ENCODE measurements at places on chromosomes 2 and 18. TPM values are rescaled to one million over a fixed set of nuclear protein-coding genes. Genes with fewer than 3 reads are reported as not detected.

DNA sequence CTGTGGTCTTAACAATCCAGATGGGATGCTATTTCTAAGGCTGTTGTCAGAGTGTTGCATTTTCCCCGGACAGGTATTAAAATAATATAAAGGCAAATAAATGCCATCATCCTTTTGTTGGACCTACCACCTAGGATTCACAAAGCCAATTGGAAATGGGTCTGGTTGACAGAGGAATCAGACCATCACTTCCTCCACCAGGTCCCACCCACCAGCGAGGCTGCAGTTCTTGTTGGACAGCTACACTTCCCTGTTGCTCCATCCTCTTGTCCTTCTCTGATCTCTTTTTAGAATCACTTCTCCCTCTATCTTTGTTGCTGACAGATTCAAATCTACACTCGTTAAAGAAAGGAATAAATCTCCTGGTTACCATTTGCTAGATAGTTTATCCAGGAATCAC, 1.1 kb downstream of the TMEM169 start:
- DNase-seq = peak; percentile 13

GRCh38 chr2:164984428-164984827, 29.1 kb upstream of the SLC38A11 start:
- no peak for DNase-seq

- DNase-seq = no peak
These were observed 836 bp downstream of the DTNA start for GRCh38 chr18:34710934-34711333.

DNA sequence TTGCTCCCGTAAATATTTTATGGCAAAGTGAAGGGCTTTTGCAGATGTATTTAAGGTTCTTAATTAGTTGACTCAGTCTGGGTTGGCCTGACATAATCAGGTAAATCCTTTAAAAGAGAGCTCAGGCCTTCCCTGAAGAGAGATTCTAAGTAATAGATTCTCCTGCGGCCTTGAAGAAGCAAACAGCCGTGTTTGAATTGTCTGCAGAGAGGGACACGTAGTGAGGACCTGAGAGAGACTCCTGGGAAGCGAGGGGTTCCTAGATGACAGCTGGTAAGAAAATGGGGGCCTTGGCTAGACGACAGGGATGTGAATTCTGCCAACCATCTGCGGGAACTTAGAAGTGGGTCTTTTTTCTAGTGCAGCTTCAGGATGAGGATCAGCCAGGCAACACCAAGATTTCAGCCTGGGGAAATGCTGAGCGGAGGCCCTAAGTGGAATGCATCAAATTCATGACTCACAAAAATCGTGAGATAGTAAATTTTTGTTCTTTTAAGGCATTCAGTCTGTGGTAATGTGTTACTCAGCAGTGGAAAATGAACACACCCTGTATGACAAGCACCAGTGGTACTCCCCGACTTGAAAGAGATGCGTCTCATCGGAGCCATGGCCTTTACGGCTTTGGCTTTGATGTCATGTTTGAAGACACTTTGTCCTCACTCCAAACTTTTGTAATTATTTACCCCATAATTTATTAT, 62.1 kb upstream of the SMIM21 start:
- peak; percentile 93 for DNase-seq

- DNase-seq = no peak
These were observed 326.1 kb downstream of the RNF144A start for GRCh38 chr2:7243276-7243675.

DNA sequence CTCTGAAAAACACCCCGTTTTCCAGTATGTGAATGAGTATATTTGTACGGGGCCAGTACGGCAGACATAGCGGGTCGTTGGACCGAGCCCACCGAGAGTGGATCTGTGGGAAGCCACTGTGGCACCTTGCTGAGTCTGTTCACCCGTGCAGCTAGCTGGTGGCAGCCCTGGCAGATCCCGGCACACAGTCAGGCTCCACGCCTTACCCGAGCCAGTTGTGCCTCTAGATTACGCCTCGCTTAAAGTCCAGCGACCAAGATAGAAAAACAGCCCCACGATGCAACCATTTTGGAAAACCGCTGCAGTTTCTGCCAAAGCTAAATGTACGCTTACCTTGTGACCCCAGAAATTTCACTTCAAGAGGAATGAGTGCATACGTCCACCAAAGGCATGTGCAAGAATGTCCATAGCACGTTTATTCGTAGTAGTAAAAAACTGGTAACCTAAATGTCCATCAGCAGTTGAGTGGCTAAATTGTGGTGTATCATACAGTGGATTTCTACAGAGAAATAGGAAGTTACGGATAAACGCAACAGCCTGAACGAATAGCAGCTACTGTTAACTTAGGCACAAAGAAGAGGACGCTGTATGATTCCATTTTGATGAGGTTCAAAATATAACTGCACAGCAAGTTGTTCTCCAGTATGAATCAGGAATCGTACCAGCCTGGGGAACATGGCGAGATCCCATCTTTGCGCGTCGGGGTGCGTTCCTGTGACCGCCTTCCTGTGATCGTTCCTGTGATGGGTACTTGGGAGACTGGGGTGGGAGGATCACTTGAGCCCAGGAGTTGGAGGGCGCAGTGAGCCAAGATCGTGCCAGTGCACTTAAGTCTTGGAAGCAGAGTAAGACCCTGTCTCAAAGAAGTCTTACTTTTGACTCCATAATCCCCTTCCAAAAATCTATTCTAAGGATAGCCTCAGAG, 688 bp upstream of the WDR33 start:
- peak; percentile 9 for DNase-seq

DNA sequence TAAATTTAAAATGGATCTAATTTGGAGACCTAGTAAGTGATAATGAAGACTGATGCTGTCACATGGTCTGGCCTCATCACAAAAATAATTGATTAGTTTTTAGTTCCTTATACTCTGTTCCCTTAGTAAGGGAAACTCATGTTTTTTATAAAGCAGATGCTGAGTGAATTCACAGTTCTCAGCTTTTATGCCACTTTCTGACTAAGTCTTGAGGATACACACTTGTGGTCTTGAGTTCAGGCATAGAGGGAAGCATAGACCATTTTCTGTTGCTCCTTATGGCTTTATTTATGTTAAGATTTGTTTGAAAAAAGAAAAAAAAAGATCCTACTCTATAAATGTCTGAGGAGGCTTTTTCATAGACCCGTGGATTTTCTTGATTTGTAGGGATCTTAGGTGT, 91.1 kb downstream of the MAP4K4 start:
- no peak for DNase-seq

GRCh38 chr18:63257453-63257852, 62.1 kb downstream of the BCL2 start:
- no peak for DNase-seq

- DNase-seq = no peak
These were observed 48.2 kb upstream of the ALPP start for GRCh38 chr2:232330068-232330999.

- DNase-seq = no peak
These were observed 255.9 kb upstream of the ERBB4 start for GRCh38 chr2:212794471-212794870.

DNA sequence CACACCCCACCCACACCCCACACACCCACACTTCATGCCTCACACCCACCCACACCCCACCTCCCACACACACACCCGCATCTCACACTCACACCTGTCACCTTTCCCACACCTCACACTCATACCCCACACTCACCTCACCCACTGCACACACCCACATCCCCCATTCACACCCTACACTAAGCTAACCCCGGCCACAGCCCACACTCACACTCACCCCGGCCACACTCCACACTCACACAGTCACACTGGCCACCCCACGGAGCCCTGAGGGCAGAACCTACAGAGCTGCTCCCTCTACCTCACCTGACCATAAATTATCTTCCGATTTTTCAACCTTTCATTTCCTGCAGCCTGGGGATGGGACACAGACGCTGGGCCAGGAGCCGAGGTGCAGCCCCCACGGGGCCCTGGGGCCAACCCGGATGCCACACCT, 241.3 kb downstream of the HDAC4 start:
- DNase-seq = no peak

DNA sequence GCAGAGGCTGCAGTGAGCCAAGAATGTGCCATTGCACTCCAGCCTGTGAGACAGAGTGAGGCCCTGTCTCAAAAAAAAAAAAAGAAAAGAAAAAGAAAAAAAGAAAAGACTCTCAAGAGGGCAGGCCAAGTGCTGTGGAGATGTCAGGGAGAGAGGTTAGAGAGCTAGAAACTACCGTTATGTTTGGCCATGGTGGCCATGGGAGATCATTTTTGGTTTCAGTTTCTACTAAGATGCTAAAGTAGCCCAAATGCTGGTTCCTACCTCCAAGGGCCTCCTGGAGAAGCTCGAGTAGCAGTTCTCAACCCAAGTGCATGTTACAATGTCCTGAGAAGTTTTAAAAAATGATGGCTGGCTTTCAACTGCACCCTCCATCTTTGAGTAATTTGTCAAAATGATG, 47.4 kb upstream of the TCF4 start:
- no peak for DNase-seq

DNA sequence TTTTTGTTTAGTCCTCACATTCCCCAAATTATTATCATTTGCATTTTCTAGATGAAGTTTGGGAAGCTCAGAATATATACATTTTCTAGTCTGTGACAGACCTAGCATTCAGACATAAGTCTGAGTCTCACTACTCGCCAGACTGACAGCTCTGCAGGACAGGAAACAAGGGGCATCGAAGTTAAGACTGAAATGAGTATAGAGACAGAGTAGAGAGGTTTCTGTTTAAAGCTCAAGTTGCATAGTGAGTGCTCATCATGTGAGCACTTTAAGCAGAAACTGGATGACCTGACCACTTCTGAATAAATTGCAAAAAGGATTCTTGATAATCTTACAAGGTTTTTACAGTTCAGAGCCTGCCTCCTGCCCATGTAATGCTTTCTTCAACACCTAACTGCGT, 1.1 kb downstream of the HADHB start:
- peak; percentile 13 for DNase-seq

DNA sequence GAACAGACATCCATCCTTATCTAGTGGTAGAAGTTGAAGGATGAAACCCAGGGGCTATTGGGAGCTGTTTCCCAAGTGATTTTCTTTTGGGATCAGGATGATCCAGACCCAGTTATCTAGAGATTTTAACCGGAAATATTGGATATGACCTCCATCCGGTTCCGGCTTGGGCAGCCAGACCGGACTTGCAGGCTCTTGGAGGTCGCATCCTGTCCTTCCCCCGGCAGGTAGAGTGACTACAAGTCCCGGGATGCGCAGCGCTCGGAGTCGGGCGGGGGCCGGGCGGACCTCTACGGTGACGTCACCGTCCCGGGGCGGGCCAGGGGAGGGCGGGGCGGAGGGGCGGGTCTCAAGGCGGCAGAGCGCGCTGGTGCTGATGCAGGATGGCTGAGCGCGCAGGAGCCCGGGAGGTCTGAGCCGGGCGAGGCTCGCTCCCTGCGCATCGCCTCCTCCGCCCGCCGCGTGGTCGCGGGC, at the start of gene KIF5C:
TSS of gene KIF5C (plus strand) at position 360 of the 474 bp plus-strand sequence. CDS start 391 bp downstream, outside the sequence.
- peak; percentile 92 for DNase-seq

GRCh38 chr2:101704816-101705578, 7.5 kb downstream of the MAP4K4 start:
- DNase-seq = peak; percentile 27

DNA sequence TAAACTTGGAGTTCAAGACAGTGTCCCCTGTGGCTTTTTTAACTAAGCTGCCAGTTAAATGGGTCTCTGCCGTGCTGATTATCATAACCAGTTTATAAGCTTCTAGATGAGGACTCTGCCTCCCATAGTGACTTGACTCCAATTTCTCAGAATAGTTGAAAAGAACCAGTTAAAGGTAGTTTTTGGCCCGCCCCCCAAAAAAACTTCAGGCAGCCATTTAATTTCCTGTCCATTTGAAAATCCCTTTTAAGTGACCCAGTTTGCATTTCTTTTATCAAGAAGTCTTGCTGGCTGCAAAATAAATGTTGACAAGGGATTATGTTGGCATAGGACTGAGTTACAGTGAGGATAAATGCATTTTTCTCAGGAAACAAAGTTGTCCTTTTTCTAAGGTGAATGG, 2.3 kb downstream of the SLC20A1 start:
- DNase-seq = no peak

- no peak for DNase-seq
These were observed 60.9 kb upstream of the SALL3 start for GRCh38 chr18:78918707-78919106.

GRCh38 chr2:223967981-223968380, 10.7 kb downstream of the MRPL44 start:
- no peak for DNase-seq

DNA sequence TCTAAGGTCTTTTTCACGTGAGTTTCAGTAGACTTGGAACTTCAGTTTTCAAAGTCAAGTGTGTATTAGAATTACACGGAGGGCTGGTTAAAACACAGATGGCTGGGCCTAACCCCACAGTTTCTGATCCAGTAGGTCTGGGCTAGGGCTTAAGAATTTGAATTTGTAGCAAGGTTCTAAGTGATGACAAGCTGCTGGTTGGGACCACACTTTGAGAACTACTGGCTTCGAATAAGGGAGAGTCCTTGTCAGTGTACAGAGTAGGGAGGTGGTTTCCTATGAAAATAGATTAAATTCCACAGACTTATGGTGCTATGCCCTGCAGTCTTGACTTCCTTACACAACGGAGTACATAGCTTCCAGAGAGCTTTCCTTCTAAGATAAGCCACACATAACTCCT, 4.5 kb downstream of the RHOB start:
- no peak for DNase-seq

DNA sequence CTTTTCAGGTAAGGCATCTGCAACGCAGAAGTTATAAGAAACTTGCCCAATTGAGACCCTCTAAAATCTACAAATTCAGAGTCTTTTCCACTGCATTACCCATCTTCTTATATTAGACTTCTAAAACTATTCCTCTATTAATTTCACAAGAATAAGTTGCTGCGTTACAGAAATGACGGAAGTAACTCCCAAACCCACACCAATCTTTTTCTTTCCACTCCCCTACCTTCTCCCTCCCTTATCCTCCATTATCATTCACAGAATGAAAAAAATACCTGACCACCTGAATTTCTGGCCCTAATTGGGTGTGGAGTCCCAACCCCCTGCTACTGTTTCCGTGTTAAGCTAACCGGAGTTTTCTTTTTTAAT, 689 bp downstream of the RPRD1A start:
- no peak for DNase-seq

DNA sequence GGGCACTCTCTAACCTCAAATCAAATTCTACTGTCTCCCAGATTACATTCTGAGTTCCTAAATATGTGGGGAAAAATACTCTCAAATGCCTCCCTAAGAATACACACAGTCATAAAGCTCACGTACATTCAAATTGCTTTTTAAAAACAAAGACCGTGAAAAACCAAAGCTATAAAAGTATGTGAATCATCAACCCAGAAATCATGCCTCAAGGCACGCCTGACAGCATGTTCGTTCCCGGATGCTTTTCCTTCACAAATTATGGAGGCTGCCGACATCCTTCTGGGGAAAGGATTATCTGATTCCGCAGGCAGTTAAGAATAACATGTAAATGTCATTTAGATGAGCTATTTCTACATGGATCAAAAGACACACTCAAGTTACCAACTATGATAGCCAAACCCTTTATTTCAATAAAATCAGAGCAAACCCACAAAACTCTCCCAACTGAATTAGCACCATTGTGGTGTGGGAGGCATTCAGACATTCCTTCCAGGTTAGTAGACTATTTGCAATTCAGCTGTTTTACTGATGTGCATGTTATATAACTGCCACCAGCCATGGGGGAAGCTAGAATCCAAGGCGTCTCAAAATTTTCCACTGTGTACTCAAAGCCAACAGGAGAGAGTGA, 398.2 kb upstream of the TRIB2 start:
- no peak for DNase-seq

GRCh38 chr18:79071037-79071436, 1.8 kb downstream of the ATP9B start:
- DNase-seq = no peak

Gene CDCA7
- total RNA-seq = 24.2 TPM

Gene CSRNP3
- total RNA-seq = 13.8 TPM

Gene LRRTM4
- 15.4 TPM for total RNA-seq

Gene HMSD
- 0.14 TPM for total RNA-seq

Gene GAL3ST2
- 0.18 TPM for total RNA-seq

Gene PSD4
- 5.4 TPM for total RNA-seq

Gene RAPGEF4
- total RNA-seq = 21.2 TPM

All from cardiac muscle cell (in vitro differentiated cells and primary cell).